NCI-H446 treated with DMSO at 0.1 percent for 48 hours (cell line): ENCODE measurements at places on chromosomes 3 and 15.
A peak's percentile ranks its signal among the peaks of the same experiment; 100 is the strongest.

DNA sequence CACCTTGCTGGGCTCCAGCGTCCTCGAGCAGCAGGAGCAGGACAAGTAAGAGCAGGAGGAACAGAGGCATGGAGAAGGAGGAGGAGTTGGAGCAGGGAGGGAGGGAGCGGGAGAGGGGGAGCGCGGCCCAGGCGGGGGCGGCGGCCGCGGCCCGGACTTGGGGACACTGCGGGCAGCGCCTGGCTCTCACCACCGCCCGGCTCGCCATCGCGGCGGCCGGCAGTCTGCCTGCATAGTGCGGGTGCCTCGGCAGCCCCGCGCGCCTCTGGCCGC is 440 bp downstream of the DCBLD2 start:
- DNase-seq, result peak; percentile 28

- no peak for DNase-seq
These were observed 29.6 kb downstream of the FSIP1 start for GRCh38 chr15:39752991-39753390.

GRCh38 chr3:112124907-112125607 is 8.0 kb downstream of the GCSAM start:
- DNase-seq, result no peak

- DNase-seq, result no peak
These were observed 20.6 kb downstream of the MTMR14 start for GRCh38 chr3:9669720-9670432.

GRCh38 chr3:191393146-191393545 is 62.8 kb upstream of the UTS2B start:
- no peak for DNase-seq

GRCh38 chr3:44914936-44915335 is 40.5 kb downstream of the TGM4 start:
- DNase-seq, result no peak

DNA sequence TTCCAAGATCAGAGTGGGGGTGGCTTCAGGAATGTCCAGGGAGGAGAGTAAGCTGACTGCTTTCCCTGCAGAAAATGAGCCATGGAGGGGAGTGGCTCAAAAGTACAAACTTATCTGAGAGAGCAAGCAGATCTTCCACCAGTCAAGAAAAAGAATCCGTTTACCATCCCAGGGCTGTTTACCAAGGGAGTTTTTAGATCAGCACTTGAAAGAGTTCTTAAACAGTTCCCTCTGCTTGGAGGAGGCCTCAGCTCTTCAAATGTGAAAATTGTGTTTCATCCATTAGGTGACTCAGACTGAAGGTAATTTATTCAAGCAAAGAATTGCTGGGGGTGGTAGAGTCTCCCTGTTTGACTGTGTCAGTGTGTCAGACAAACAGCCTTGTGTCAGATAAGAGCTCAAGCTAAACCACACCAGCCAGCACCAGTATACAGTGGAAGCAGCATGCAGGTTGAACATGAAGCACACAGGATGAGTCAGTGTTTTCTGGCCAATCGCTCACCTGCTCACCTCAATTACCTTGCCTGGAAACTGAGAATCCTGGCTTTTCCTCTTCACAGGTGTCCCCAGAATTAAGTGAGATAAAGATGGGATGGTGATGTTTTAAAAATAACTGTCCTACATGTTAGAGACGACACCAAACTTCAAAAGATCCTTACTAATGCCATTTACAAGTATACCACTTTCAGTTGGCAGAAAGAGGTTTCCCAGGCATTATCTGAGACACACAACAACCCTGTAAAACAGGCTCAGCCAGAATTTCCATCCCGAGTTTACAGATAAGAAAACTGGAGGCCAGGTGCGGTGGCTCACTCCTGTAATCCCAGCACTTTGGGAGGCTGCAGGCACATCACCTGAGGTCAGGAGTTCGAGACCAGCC is 21.7 kb downstream of the SH3BP5 start:
- DNase-seq, result no peak

DNA sequence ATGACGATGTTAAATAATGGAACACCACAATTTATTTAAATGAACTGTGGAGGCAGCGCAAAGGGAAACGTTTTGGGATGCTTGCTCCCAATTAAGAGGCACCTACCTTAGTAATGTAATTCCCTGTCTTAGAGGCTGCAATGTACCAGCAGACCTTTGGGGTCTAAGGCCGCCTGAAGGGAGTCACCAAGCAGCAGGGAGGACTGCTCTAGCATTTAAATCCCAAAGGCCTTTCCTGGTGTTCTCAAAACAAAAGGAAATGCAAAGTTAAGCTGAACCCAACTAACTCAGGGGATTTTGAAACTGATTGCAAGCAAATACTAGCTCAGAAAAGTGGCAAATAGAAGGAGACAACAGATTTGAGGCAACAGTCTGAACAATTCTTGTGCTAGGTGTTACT is 510.8 kb downstream of the GABRG3 start:
- no peak for DNase-seq

DNA sequence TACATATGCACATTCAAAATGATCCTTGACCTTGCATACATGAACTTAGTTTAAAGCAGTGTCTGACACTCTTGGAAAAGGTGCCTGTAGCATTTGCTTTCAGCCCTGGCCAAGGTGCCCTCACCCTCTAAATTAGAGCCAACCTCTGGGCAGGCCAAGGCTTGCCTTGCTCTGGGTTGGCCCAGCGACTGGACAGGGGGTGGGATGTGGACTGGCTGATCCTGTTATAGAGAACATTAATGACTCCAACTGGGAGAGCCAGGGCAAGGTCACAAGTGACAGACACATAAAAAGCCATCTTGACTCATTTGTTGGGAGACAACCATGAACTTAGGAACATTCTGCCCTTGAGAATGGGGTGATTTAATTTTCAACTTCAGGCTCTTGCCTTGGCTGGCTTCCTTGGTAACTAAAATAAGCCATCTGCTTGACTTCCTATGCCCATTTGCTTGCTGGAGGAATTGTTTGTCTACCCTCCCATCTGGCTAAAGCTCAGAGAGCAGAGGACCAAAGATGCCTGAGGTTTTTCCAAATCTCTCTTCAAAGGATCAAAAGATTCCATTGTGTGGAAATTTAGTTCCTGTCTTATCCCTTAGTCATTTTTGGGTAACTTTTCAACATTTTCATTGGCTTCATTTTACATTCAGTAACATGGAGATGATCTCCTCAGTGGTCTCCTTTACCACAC is 403.7 kb downstream of the SOX2 start:
- DNase-seq, result peak; percentile 93

DNA sequence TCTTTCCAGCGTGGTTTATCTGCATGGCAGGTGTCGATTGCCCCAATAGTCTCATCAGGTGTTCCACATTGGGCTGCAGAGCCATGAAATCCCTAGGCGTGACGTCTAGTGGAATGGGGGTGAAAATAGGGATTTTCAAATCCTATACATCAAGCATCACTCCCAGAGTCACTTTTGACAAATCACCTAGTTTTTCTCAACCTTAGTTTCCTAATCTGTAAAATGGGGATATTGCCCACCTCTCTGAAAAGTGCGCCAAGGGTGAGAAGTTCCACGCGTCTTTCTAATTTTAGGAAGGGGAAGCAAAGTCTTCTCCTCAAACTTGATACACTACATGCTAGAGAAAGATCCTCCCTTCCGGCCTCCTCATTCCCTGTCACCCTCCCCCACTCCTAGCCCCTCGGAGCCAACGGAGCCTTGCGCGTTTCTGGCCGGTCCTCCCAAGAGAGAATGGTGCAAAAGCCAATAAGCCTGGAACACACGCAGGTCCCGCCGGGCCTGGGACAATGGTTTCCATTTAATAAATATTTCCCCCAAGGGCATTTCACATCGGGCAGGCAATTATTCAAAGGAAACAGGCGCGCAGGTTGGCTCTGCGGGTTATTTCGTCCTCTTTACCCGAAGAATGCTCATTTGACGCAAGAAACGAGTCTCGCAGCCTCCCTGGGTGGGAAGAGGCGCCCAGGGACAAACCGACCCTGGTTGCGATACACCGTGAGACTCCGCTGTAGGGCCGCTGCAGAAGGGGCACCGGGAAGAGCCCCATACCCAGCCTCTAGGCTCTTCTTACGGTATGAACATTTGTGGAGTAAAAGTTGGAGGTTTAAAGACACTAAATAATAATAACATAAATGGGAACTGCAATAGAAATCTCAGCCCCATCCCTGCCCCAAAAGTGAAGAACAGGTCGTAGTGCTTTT is 1.2 kb upstream of the SOX14 start:
- no peak for DNase-seq

DNA sequence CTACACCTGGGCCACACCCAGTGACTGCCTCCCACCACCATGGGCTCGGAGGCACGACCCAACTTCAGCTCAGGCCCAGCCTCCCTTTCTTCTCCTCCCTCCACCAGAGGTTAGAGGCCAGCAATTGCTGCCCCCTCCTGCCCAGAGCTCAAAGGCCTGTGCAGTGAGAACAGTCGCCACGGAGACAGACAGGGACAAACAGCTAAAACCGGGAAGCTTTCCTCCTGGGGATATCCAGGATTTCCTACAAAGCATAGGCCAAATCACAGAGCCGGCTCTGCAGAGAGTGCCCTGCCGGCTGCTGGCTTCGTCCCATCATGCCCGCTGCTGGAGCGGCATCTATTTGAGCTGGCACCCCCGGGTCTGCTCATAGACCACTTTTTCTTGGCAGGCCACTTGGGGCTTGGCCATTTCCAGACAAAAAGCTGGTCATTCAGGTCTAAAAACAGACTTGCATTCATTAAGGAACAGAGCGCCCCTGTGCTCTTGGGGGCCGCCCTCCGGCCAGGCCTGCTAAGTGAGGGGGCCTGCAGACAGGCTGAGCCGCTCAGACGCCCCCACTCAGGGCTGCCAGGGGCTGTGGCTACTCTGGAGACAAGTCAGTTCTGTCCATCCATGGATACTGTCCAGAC is 17.5 kb downstream of the GRAMD2A start:
- DNase-seq, result no peak

- DNase-seq, result no peak
These were observed 70.8 kb downstream of the PPP2R3A start for GRCh38 chr3:136036306-136036705.

- DNase-seq, result no peak
These were observed 269.7 kb upstream of the LYSMD4 start for GRCh38 chr15:100002787-100003536.

DNA sequence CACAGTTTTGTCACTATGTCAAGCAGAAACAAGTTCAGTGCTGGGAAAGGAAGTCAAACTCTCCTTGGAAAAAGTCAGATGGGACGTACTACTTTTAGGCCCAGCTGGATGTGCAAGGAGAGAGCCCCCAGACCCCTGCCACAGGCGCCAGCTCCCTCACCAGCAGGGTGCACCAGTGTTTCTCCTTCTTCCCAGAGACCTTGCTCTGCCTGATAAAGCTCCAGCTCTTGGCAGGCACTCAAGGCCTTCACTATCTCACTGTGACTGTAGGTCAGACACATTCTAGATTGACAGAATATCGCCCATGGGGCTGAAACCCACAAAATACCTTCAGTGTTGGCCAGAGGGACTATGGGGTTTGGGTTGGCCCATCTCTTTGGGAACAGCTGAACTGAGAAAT is 54.8 kb upstream of the CHRNB4 start:
- DNase-seq, result no peak

GRCh38 chr15:57418635-57419034 is 42.3 kb downstream of the CGNL1 start:
- DNase-seq, result no peak

DNA sequence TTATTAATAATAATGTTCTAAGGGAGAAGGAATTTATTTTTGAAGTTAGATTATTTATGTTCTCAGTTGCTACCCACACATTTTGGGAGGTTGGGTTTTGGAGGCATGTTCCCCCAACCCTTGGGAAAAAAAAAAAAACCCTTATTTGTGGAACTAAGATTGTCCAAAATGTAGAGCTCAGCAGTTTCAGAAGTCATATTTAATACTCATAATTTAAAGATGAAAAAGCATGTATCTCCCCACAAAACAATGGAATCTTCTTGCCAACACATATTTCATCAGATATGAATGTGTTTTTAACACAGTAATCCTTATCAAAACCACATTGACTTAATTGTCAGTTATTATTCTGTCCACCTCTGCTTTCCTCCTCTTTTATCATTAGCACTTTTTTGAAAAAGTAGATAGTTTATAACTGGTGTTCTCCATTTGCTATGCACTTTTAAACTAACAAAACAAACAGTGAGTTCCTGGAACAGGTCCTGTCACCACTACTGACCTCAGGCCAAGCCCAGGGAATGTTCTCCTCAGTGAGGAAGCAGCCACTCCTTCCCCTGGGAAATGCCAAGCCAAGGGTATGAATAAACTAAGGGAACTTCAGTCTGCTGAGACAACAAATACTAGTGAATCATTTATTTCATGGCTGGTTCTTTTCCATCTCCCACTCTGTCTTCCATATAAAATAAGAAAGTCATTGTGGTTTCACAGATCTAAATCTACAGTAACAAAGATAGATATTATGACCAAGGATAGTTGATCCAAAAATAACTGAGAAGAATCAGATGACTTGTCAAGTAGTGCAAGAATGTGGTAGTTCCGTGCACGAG is 414.4 kb upstream of the ALCAM start:
- DNase-seq, result no peak

GRCh38 chr15:54428596-54428995 is 450.4 kb downstream of the UNC13C start:
- DNase-seq, result no peak

GRCh38 chr3:58560771-58561311 is 16.4 kb downstream of the FAM107A start:
- no peak for DNase-seq

DNA sequence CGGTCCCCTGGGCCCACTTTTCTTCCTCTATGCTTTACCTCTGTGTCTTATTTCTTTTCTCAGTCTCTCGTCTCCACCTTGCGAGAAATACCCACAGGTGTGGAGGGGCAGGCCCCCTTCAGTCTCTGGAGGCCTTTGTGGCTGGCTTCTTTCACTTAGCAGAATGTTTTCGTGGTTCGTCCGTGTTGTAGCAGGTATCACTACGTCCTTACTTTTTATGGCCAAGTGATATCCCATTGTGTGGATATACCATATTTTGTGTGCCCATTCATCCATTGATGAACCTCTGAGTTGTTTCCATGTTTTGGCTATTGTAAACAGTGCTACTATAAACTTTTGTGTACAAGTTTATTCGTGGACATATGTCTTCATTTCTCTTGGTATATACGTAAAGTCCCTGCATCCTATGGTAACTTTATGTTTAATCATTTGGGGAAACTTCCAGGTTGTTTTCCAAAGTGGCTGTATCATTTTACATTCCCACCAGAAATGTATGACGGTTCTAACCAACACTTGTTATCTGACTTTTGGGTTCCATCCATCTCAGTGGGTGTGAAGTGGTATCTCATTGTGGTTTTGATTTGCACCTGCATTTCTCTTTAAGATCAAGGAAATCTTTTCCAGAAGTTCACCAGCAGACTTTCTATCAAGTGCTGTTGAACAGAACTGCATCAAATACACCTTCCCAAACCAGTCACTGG is 5.6 kb downstream of the PIGZ start:
- DNase-seq, result no peak
